ENCODE measurements at places on chromosomes 1 and 21.

- no peak for DNase-seq
Observed at GRCh38 chr1:231355171-231355570, 17.1 kb downstream of the SPRTN start.

DNA sequence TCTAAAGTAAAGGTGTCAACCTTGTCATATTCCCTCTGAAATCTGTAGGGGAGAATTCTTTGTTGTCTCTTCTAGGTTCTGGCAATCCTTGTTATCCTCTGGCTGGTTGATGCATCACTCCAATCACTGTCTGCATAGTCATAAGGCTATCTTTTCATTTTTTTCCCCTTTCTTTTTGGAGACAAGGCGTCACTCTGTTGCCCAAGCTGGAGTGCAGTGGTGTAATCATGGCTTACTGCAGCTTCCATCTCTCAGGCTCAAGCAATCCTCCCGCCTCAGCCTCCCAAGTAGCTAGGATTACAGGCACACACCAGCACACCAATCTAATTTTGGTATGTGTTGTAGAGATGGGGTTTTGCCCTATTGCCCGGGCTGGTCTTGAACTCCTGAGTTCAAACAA is 12.9 kb downstream of the DPYD start:
- peak; percentile 62 for DNase-seq

DNA sequence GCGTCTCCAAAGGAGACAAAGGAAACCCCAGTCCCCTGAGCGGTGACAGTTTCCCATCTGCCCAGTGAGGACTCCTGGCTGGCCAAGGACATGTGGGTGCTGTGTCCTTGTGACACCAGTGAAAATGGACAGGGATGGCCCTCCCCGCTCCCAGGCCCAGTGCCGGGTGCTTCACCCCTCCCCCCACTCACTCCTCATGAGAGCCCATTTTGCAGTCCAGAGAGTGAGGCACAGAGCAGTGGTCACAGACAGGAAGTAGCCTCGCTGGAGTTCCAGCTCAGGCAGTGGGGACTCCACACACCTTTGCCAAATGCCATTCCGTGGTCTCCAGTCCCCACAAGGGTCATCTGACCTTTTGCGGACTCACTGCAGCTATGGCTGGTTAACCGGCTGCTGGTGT is 642.9 kb downstream of the PTPRU start:
- DNase-seq, result no peak

- no peak for DNase-seq
Observed at GRCh38 chr21:36473203-36473602, 6.7 kb downstream of the CLDN14 start.

- peak; percentile 61 for DNase-seq
Observed at GRCh38 chr1:156625436-156626078, 6.3 kb downstream of the HAPLN2 start.

DNA sequence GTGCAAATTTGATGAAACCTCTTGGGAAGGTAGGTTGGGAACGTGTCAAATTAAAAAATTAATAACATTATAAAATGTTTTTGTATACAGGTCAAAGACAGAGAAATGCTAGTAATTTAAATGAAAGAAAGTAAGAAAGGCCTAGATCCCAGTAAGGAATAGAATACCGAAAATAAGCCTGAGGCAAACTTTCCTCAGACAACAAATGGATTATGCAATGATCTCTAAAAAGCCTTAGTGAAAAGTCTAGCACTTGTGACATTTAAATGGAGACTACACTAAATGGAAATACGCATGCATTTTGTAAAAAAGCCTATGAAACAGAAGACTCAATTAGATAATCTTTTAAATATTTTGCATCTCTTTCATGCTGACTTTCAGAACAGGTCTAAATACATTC is 138.5 kb upstream of the ZNHIT6 start:
- DNase-seq, result no peak

DNA sequence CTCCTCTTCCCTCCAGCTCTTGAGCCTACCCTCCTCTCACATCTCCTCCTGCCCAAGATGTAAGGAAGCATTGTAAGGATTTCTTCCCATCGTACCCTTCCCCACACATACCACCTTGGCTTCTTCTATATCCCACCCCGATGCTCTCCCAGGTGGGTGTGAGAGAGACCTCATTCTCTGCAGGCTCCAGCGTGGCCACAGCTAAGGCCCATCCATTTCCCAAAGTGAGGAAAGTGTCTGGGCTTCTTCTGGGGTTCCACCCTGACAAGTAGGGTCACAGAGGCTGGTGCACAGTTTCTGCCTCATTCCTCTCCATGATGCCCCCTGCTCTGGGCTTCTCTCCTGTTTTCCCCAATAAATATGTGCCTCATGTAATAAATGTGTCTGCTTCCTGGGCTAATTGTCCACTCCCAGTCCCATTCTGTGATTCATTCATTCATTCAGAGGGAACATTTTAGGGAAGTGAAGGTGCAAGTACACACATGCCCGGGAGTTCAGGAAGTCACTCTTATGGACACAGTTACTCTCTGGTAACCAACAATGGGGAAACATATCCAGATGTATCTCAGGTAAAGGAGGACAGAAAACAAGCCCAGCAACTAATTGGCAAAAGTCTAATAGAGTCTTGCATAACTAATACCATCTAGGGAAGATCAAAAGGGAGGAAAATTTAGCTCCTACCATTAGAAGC is 1.9 kb downstream of the SPRR4 start:
- DNase-seq, result no peak

DNA sequence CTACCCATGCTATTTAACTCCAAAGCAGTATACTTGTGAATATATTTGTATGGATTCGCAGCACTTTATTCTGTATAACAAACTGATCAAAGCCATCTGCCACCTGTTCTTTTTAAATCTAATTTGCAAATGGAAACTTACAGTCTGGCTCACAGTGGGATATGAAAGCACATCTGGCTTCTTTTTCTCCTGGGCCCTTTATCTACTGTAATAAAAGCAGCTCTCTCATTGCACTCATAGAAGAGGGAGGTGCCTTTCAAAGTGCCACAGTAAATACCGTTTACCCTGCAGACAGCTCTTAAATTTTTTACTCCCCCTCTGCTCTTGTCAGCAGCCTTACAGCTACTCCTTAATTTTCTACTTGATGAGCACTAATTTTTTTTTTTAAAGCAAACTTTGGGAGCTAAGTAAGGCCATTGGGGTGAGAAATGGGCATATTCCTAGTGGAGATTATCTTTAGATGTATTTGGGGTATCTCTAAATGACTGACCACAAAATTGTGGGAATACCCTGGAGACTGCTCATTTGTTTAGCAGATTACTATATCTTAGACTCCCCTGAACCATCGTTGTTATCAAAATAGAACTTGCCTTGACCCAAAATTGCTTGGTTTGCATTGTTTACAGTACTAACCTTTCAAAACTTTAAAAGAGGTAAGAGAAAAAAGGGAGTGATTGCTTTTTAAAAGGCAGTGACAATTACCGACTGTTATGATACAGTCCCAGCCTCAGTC is 110.1 kb downstream of the VPS13D start:
- DNase-seq, result no peak

DNA sequence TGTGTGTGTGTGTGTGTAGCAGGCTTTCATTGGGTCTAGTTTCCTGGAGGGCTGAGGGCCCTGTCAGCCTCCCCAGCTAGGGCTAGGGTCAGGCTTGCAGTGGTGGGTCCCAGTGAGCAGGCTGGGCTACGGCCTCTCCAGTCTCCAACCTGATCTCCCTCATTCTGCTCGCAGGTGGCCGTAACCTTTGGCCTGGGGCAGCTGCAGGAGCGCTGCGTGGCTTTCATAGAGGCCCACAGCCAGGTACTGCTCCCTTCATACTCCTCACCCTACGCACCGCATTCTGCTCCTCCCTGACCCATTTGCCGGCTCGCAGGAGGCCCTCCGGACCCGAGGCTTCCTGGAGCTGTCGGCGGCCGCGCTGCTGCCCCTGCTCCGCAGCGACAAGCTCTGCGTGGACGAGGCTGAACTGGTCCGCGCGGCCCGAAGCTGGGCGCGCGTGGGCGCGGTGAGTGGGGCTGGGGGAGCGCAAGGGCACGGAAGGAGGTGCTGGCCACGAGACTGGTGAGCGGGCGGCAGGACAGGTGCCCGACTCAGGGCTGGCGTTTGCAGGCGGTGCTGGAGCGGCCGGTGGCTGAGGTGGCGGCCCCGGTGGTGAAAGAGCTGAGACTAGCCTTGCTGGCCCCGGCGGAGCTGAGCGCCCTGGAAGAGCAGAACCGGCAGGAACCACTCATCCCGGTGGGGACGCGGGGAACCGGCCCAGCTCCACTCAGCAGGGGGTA is 4.7 kb downstream of the BTBD19 start:
- no peak for DNase-seq

- no peak for DNase-seq
Observed at GRCh38 chr1:85351202-85351828, 74.9 kb upstream of the BCL10 start.

DNA sequence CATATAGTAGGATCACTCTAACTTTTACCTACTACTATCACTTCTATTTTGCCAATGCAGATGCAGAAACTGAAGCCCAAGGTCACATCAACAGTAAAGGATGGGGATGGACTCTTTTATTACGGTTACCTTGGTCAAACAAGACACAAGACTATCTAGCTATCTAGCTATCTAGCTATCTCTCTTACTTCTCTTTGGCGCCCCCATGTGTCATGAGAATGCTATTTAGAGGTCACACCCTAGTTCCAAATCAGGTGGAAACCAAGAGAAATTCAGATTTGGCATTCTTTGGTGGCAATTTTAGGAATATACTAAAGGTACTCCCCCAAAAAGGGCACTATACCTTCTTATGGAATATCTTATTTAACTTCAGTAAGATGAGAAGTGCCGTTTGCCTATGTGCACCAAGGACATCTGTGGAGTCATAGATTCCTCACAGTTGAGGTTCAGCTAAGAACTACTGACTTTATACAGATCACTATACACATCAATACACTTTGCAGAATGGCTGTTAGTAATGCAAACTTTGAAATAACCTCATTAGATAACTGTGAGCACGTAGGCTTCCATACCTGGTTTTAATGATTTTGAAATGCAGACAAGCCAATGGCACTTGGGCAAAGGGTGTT is 6.7 kb downstream of the ZNF648 start:
- peak; percentile 55 for DNase-seq

- DNase-seq, result no peak
Observed at GRCh38 chr1:6178751-6179563, 1.2 kb downstream of the CHD5 start.

- no peak for DNase-seq
Observed at GRCh38 chr1:179921981-179922872, 32.4 kb upstream of the CEP350 start.

DNA sequence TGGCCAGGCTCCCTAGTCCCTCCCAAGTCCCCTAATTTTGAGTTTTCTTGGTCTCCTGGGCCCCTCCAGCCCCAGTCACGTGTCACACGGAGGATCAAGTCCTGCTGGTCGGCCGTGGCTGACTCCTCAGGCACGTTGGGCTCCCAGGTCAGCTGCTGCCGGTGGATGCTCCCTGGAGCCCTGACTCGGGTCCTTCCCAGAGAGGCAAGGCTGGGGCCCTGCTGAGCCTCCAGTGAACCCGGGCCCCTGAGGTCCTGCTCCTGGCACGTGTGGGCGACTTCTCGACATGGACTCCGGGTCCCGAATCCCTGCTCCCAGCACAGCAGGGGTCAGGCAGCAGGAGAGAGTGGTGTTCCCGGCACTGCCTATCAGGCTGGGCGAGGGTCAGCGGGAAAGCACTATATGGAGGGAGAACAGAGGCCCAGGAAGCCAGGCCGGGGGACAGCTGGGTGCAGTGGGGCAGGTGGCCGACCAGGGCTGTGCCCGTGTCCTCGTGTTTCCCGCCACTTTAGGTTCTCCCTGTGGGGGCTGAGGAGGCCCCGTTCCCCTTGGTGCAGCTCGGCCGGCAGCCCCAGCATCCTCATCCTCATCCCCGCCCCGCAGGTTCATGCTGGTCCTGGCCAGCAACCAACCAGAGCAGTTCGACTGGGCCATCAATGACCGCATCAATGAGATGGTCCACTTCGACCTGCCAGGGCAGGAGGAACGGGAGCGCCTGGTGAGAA is 13.2 kb downstream of the TMEM240 start:
- DNase-seq, result no peak

All from CD14-positive monocyte (primary cell).